ENCODE measurements at places on chromosomes 3 and 15.

DNA sequence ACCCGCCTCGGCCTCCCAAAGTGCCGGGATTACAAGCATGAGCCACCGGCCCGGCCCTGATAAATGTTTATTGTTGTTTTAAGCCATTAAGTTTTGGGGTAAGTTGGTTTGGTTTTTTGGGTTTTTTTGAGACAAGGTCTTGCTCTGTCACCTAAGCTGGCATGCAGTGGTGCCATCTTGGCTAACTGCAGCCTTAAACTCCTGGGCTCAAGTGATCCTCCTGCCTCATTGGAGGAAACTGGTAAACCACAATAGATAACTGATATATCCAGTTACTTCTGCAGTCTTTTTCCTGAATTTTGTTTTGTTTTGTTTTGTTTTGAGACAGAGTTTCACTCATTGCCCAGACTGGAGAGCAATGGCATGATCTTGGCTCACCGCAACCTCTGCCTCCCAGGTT lies 4.2 kb downstream of the SLC25A20 start:
- no peak for DNase-seq

DNA sequence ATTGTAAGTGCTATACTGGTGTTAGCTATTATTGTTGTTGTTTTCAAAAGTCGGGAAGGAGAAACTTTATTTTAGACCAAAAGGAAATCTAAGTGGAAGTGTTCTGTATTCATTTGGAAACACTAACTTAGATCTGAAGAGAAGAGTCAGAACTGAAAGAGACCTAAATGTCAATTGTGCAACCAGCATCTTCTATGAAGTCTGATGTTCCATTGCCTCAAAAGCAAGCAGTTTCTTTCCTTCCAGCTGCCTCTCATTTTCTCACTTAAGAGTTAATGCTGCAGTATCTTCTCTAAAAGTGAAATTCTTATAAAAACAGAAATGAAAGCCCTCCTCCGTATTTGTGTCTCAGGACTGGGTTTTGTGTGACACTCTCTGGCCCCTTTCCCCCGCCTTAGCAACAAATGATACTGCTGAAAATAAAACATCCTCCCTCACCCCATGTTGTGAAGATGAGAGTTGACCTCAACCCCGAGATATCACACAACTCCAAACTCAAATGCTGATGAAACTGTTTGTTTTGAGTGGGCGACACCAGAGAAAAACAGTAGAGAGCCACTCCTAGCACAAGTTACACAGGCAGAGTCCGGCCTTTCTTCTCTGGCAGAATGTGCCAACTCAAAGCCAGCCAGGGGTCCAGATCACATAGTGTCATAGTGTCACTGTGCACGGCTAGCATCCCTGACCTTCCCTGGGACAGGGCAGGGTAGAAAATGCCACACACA lies 48.9 kb downstream of the GLDN start:
- DNase-seq, result no peak

GRCh38 chr3:105284876-105285275 lies 81.8 kb upstream of the ALCAM start:
- no peak for DNase-seq

DNA sequence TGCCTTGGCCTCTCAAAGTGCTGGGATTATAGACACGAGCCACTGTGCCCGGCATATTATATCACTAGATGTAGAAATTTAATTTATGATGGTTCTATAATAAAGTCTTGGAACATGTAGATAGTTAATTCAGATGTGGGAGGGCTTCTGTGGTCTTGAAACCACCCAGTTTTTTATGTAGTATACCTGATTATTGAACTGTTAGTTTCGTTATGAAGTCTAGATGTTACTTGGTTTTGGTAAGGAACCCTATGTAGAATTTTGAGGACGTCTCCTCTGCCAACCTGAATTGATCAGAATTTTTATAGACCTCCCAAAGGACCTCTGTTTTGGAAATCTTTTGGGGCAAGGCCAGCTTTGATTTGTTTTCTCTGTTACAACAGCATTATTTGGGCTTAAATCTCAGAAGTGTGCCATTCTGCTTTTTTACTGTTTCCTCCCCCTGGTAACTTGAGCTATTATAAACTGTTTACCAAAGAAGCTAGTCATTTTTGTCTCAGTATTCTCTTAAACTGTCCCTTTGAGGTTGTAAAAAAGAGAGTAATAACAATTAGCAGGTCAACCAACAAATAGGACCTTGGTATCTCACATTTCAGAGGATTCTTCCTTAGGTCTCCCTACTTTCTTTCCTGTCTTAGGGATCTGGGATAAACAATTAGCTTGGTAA lies 20.8 kb downstream of the AKAP13 start:
- DNase-seq, result no peak

DNA sequence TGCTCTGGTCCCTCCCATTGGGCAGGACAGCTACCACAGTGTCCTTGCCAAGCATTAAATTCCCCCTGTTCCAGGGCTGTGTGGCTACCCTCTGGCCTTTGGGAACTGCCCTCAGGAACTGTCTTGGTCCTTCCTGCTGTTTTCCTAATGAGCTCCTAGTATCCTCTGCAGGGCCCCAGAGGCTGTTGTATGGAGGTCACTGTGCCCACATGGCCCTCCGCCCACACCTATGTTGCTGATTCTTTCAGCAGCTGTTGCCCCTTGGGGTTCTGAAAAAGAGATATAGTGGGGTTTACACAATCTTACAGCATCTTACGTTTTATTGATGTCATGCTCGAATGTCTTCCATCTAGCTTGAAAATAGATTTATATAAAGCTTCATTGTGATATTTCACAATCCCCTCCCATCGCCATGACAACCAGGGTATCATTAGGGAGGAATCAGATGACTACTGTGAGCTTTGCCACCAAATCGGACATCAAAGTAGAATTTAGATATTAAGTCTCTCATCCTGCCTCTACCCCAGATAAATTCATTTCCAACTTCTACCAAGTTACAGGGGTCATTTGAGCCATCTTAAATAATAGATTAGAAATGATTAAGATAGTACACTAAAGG lies 97.1 kb upstream of the NR2E3 start:
- DNase-seq, result no peak
